IMR-90 (cell line): ENCODE measurements at places on chromosomes 5 and 9. TPM values are rescaled to one million over a fixed set of nuclear protein-coding genes. Genes with fewer than 3 reads are reported as not detected.

DNA sequence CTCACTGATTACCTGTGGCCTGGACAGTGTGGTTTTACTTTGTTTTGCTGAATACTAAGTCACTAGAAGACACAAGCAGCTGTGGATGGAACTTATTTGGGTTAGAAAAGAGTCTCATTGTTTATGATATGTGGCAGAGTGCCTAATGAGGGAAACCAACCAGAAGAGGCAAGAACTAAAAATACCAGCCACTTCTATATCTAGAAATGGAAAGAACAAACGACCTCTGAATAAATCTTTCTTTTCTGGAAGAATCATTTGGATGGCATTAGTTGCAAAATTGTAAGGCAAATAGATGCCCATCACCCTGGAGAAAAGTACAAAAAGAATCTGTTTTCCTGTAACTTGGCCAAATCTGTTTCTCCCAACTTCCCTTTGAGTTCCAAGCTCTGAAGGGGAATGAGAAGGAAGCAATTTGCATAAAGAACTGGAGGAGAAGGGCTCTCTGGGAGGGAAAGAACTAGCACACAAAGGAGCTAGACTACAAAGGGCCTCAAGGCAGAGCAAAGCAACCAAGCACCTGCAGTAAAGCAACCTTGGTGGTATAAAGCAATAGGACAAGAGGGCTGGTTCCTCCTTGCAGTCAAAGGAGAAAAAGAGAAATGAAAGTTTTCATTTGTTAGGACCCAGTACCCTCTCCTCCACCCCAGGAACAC, 455.4 kb downstream of the CAAP1 start:
- no peak for DNase-seq

- DNase-seq, result peak; percentile 58
Measured at GRCh38 chr5:149959406-149960236, 937 bp upstream of the SLC26A2 start.

- no peak for DNase-seq
Measured at GRCh38 chr9:121826711-121827110, 175.3 kb downstream of the DAB2IP start.

- no peak for DNase-seq
Measured at GRCh38 chr9:2677915-2678889, 39.1 kb upstream of the KCNV2 start.

- peak; percentile 60 for DNase-seq
Measured at GRCh38 chr9:112233769-112234168, 58.7 kb upstream of the SUSD1 start.

Gene MRNIP
- polyA plus RNA-seq, result 20.3 and 24.7 TPM in 2 replicates

- DNase-seq, result no peak
Measured at GRCh38 chr5:102048940-102049339, 247.1 kb downstream of the SLCO4C1 start.

DNA sequence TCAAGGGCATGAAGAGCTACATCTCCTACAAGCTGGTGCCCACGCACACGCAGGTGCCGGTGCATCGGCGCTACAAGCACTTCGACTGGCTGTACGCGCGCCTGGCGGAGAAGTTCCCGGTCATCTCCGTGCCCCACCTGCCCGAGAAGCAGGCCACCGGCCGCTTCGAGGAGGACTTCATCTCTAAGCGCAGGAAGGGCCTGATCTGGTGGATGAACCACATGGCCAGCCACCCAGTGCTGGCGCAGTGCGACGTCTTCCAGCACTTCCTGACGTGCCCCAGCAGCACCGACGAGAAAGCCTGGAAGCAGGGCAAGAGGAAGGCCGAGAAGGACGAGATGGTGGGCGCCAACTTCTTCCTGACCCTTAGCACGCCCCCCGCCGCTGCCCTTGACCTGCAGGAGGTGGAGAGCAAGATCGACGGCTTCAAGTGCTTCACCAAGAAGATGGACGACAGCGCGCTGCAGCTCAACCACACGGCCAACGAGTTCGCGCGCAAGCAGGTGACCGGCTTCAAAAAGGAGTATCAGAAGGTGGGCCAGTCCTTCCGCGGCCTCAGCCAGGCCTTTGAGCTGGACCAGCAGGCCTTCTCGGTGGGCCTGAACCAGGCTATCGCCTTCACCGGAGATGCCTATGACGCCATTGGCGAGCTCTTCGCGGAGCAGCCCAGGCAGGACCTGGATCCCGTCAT, 1.4 kb downstream of the SNX18 start:
- no peak for DNase-seq

DNA sequence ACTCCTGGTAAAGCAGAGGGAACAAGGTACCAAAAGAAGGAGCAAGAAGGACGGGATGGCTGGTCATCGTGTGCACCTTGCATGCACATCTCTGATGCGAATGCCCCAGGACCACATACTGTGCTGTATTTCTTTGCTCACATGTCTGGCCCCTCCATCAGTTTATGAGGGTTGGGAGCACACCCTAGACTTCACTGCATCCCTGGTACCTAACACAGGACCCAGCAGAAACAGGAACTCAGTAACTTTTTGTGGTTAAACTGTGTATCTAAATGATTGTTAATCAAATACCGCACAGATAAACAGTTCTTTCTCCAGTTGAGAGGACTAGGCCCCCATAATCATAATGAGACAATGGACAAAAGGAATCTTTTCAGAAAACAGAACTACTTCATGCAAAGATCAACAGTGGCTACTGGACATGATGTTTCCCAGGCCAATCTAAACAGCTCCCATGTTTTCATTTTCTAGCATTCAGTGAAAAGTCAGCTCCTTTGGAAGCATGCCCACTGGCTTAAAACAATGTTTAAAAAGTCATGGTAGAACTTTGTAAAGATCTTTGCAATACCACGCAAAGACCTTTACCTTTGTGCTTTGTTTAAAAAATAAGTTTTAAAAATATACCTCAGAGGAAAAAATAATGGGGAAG, 55.5 kb upstream of the IFNK start:
- no peak for DNase-seq

DNA sequence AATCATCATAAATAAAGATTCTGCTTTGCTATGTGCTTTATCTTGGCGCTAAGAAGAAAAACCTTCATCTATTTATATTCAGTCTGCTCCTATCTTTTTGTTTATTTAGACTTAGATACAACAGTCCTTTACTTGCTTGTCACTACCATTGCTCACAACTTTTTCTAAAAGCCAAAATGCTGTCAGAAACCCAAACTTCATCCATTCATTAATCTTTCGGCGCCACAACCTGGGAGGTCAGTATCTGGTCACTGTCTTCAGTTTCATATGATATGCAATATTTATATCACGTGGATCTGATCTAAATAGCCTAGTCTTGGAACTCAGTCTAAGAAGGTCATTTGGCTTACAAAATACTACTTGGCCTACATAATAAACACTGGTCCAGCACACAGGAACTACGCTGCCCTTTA, 159.3 kb upstream of the TARS1 start:
- peak; percentile 55 for DNase-seq

GRCh38 chr5:76685704-76686103, 30.2 kb upstream of the F2R start:
- no peak for DNase-seq

Gene FABP6
- not detected in 2 replicates for polyA plus RNA-seq

Gene ORM2
- polyA plus RNA-seq, result not detected in 2 replicates

DNA sequence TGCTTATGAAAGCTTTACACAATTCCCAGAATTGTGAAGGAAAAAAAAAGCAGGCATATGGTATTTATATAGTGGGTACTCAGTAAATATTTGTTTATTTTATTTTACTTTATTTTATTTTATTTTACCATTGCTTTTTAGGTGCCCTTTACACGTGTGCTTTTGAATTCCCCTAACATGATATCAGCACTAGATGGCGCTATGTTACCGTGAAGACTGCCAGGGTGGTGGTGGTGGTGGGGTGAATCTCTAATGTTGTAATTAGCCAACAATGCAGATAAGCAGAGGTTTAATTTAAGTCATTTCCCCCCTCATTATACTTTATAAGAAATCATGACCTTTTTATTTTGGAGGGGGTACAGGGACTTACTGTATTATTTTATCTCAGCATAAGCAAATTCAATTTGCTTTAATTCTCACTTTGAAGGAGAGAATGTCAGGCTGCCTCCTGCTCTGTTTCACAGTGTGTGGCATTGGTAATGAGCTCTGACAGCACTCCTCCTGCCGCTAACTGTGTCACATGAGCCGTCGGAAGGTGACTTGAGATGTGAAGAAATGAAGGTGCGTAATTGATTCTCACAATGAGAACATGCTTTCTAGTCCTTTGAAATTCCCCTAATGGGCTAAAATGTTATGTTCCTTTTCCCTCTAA, 165.6 kb downstream of the YTHDC2 start:
- peak; percentile 36 for DNase-seq

DNA sequence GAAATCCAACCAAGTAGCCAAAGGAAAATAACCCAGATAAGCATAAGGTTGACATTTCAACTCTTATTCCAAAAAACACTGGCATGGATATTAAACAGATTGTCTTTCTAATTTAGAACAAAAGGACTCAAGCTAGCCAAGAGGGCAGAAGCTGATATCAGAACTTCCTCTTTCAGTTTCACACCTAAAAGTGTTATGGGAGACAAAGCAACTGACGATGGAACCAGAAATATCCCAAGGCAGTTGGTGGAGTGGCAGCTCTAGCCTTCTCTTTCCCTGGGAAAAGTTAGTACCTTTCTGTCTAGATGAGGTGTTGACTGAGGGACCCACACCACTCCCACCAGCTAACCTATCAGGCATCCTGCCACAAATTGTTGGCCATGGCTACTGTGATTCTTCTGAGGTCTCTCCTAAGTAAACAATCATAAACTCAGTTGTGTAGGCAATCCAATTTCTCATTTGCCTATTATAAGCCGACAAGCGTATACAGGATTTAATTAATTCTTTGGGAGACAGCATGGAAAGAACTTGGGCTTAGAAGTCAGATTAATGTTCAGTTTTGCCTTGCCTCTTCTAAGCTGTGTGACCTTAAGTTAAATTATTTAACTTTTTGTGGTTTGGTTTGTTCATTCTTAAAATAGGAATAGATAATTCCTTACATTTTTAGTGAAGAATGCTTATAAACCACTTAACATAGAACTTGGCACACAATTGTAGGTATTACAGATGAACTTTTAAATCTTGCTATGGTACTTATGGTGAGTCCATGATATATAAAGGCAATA, 110.9 kb upstream of the ADAMTSL1 start:
- peak; percentile 74 for DNase-seq

DNA sequence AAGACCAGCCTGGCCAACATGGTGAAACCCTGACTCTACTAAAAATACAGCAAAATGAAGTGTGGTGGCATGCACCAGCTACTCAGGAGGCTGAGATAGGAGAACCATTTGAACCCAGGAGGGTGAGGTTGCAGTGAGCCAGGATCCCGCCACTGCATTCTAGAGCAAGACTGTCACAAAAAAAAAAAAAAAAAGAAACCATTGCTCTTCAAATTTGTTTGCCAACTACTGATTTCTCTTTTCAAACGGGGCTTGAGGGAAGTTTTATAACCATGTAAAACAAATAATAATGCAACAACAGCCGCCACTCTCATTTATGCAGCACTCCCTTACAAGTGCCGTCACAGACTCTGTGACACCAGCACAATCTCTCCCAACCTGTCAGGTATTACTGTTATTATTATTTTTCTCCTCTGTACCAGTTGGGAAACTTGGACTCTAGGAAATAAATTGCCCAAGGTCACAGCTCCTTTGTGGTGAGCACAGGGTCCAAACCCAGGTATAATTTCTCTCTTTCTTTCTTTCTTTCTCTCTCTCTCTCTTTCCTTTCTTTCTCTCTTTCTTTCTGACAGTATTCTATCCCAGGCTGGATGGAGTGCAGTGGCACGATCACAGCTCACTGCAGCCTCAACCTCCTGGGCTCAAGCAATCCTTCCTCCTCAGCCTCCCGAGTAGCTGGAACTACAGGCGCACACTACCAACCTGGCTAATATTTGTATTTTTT, 25.4 kb downstream of the SERINC5 start:
- no peak for DNase-seq

DNA sequence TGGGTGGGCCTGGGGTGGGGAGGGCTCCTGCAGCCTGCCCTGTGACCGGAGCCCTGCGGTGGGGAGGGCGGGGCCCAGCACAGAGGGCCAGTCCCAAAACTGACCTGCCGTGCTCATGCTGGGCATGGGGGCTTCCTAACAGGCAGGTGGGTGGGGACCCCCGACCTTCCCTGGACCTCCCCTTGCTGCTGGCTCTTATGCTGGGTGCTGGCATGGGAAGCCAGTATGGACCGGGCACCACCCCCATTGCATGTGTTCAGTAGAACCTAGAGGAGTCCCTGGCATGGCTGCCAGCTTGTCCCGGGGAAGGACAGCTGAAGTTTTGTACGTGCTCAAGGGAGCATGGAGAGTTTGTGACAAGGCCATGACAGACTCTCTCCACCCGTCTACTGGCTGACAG, 37.1 kb downstream of the WNK2 start:
- no peak for DNase-seq

- peak; percentile 33 for DNase-seq
Measured at GRCh38 chr5:78288246-78288645, 6.3 kb downstream of the AP3B1 start.

Gene SOHLH1
- not detected in 2 replicates for polyA plus RNA-seq

DNA sequence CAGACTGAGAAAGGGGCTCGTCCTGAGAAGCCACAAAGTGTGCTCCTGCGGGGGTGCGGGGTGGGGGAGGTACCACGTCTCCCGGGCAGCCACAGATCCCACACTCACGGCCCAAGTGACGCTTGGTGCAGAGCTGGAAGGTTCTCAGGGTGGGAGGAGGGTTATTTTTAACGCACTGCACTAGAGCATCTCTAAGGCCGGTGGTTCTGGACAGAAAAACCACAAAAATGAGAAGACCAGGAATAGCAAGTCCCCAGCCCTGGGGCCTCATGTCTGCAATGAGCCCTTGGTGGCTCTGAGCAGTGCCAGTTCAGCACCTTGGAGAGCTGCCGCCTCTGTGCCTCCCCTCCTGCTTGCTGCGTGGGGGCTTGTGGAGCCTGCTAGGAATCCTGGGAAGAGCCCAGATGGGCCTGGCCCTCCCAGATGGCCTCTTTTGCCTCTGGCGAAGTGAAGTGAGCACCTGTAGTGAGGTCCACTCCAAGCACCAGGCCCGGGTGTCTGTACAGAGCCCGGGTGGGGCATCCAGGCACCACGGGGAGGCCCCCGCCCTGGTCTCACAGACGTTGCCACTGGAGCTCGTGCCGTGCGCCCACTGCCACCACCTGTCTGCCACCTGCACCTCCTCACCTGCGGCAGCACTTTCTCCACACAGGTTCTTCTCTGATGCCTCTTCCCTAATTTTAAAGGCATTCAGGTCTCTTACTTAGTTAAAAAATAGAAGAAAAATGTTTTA, 48.9 kb upstream of the CACNA1B start:
- DNase-seq, result peak; percentile 18

DNA sequence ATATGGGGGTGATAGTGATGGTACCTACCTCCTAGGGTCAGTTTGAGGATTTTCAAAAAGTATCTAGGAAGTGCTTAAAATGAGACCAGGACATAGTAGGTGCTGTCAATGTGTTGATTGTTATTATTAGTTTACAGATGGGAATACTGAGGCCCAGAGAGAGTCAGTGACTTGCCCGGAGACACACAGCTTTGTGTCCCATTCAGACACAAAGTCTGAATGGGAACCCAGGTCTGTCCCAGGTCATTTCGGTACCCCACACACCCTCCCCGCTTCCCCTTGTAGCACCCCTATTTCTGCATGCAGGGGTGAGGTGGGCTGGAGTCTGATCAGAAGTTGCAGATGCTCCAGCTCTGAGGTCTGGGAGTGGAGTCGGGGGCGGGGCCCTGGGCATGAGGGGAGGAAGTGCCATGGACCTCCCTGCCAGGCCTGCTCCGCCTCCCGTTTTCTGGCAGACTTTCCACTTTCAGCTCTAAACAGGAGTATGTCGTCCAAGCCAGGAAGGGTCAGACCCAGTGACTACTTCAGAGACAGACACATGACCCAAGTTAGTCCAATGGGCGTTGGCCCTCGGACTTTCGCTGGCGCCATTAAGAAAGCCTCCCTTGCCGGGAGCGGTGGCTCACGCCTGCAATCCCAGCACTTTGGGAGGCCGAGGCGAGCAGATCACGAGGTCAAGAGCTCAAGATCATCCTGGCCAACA, 3.2 kb upstream of the DBN1 start:
- DNase-seq, result peak; percentile 68

GRCh38 chr5:140996060-140996459, 29.8 kb downstream of the PCDHAC2 start:
- DNase-seq, result no peak
